ENCODE measurements at places on chromosomes 5 and 9. TPM values are rescaled to one million over a fixed set of nuclear protein-coding genes. Genes with fewer than 3 reads are reported as not detected.

Gene HIGD2A
- 191 TPM for total RNA-seq

Gene PCDHGA1
- total RNA-seq, result 0.52 TPM

Gene OMD
- 0.66 TPM for total RNA-seq

Gene PTTG1
- total RNA-seq, result 8.2 TPM

DNA sequence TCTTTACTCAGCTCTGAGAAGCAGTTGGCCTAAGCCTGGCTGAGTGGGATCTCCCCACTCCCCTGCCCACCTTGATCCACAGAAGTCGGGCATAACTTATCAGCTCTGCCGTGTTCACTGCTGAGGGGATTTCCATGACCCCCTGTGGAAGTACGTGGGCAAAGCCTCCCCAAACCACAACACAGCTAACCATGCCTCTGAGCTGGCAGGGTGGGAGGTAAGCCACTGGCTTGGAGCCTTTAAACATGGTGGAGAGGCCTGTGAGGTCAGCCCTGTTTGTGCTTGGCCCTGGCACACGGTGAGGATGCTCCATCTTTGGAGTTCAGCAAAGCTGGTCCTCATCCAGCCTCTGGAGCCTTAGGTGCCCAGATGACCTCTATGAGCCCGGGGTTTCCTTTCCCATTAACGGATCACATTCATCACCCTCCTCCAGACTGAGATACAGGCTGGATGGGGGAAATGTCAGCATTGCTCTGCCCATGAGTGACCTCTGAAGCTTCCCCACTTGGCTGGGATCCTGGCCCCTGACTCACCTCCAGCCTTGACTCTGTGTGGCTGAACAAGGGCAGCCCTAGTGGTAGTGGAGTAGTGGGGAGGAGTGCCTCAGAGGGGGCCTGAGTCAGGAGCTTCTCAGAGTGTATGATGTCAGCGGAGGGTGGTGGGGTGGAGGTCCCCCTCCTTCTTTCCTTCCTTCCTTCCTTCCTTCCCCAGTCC lies 6.2 kb downstream of the PDLIM4 start:
- H3K36me3 ChIP-seq, result no peaks in the 10 kb centered on the region
- H3K27ac ChIP-seq, result peak overlapping the region; percentile 20
- no peak overlapping the region for H3K4me3 ChIP-seq
- peaks cover 1% of the 10 kb centered on the region for H3K27me3 ChIP-seq
- peaks cover 3% of the 10 kb centered on the region for H3K4me1 ChIP-seq

- H3K4me3 ChIP-seq, result no peak overlapping the region
- no peak for DNase-seq
- H3K27me3 ChIP-seq, result no peaks in the 10 kb centered on the region
- H3K4me1 ChIP-seq, result no peaks in the 10 kb centered on the region
- no peak overlapping the region for H3K27ac ChIP-seq
Observed at GRCh38 chr9:18146329-18146728, 327.6 kb upstream of the ADAMTSL1 start.

- no peaks in the 10 kb centered on the region for H3K36me3 ChIP-seq
- H3K4me1 ChIP-seq, result no peaks in the 10 kb centered on the region
- no peaks in the 10 kb centered on the region for H3K27me3 ChIP-seq
- peak overlapping the region; percentile 27 for H3K4me3 ChIP-seq
Observed at GRCh38 chr5:23012842-23013241, 159.7 kb upstream of the CDH12 start.

DNA sequence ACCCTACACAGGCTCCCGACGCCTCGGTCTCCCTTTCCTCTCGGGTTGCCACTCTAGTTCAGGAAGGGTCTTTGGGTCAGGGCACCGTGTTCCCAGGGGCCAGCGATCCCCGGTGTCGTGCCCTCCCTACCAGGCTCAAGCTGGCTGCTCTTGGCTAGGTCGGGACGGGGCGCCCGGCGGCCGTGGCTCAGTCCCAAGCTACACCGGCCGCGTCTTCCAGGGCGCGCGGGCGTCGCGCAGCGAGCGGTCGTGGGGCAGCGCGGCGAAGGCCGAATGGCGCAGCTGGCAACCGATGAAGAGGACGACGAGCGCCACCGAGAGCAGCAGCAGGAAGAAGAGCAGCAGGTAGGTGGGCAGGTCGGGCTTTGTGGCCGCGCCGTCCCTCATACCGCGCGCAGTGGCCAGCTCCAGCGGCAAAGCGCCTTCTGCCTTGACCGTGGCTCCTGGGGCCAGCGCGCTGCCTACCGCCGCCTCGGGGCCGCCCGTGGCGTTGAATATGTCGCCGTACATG lies 892 bp downstream of the SMIM32 start:
- H3K36me3 ChIP-seq, result peaks cover 20% of the 10 kb centered on the region
- peak overlapping the region; percentile 22 for H3K4me3 ChIP-seq
- DNase-seq, result peak; percentile 56
- H3K27me3 ChIP-seq, result peaks cover 22% of the 10 kb centered on the region
- H3K27ac ChIP-seq, result no peak overlapping the region

GRCh38 chr5:59503220-59503619 lies 390.3 kb downstream of the PDE4D start:
- no peak overlapping the region for H3K27ac ChIP-seq
- no peaks in the 10 kb centered on the region for H3K27me3 ChIP-seq
- DNase-seq, result no peak
- no peaks in the 10 kb centered on the region for H3K36me3 ChIP-seq
- H3K4me3 ChIP-seq, result no peak overlapping the region
- H3K4me1 ChIP-seq, result no peaks in the 10 kb centered on the region

DNA sequence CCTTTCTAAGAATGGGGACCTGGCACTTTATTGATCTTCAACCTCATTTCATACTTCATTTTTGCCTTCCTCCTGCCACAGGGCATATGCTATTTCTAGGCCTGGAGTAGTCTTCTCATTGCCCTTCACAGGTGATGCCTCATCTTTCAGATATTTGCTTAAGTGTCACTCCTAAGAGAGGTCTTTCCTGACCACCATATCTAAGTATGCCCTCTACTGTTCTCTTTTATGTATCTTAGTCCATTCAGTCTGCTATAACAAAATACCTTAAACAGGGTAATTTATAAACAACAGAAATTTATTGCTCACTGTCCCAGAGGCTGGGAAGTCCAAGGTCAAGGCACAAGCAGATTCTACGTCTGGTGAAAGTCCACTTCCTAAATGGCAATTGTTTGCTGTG lies 99.1 kb downstream of the ADAMTS6 start:
- no peaks in the 10 kb centered on the region for H3K36me3 ChIP-seq
- DNase-seq, result no peak
- H3K27me3 ChIP-seq, result no peaks in the 10 kb centered on the region
- no peaks in the 10 kb centered on the region for H3K4me1 ChIP-seq

DNA sequence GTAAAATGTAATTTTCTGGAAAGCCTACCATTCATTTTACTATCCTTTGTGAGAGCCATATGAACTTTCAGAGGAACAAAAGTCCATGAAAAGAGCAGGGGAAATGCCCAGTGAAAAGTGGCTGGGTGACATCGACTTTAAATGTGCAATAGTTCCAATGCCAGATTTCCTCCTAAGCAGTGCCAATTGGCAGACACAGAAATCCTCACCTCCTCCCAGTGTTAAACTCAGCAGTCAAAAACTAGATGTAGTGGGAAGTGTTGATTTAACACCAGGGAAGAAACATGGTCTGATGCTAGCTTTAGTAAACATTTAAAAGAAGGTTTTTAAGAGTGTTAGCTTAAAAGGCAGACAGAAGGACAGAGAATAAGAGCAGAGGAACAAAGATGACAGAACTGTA lies 2055.2 kb downstream of the MAT2B start:
- no peaks in the 10 kb centered on the region for H3K27me3 ChIP-seq
- H3K36me3 ChIP-seq, result no peaks in the 10 kb centered on the region
- no peak for DNase-seq
- no peaks in the 10 kb centered on the region for H3K4me1 ChIP-seq
- H3K27ac ChIP-seq, result no peak overlapping the region

DNA sequence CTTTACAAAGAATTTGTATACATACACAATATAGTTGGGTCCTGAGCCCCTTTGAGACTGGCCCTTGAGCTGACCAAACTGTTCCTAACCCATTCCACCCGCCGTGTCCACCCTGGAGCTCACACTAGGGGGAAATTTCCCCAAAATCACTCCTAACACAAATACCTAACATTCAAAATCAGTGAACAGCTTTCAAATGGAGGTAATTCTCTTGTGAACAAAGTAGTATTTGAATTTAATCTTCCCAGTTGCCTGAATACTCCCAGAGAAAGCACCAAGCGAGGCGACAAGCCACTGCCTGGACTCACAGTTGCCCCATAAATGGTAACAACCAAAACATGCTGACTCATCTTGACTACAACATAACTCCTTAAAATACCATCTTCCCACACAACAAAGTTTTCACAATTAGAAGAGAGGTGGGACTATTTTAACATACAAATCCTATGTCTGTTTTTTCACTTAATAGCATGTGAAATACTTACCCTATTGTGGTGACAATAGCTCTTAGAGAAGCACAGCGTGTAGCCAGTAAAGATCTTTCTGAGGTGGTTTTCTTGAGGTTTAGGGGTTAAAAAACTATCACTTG lies 31.7 kb upstream of the SCAMP1 start:
- H3K4me3 ChIP-seq, result no peak overlapping the region
- H3K27me3 ChIP-seq, result no peaks in the 10 kb centered on the region
- H3K36me3 ChIP-seq, result no peaks in the 10 kb centered on the region
- no peaks in the 10 kb centered on the region for H3K4me1 ChIP-seq
- DNase-seq, result no peak
- H3K27ac ChIP-seq, result no peak overlapping the region
